ENCODE measurements at places on chromosomes 2 and 18. TPM values are rescaled to one million over a fixed set of nuclear protein-coding genes. Genes with fewer than 3 reads are reported as not detected.

DNA sequence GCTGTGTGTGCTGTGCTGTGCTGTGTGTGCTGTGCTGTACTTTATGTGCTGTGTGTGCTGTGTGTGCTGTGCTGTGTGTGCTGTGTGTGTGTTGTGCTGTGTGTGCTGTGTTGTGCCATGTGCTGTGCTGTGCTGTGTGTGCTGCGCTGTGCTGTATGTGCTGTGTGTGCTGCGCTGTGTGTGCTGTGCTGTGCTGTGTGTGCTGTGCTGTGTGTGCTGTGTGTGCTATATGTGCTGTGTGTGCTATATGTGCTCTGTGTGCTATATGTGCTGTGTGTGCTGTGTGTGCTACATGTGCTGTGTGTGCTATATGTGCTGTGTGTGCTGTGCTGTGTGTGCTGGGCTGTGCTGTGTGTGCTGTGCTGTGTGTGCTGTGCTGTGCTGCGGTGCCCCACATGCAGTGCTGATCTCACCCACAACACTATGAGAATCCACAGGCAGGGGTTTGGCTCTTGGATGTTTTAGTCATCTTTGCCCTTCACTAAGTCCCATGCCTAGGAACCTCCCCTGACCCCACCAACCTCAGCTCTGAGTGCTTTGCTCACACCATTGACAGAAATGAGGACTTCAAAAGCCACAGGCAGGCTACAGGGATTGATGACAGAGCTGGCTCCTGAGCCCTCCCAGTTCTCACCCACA is 30.5 kb upstream of the MAL start:
- no peak overlapping the region for H3K27ac ChIP-seq
- H3K4me1 ChIP-seq = no peaks in the 10 kb centered on the region
- H3K4me3 ChIP-seq = no peak overlapping the region

Gene CNTNAP5
- total RNA-seq = not detected

- H3K36me3 ChIP-seq = no peaks in the 10 kb centered on the region
- no peak overlapping the region for H3K27ac ChIP-seq
- no peaks in the 10 kb centered on the region for H3K27me3 ChIP-seq
Measured at GRCh38 chr2:2701176-2701781, 370.2 kb upstream of the MYT1L start.

- DNase-seq = no peak
- no peaks in the 10 kb centered on the region for H3K27me3 ChIP-seq
- no peak overlapping the region for H3K27ac ChIP-seq
- no peaks in the 10 kb centered on the region for H3K4me1 ChIP-seq
- H3K36me3 ChIP-seq = no peaks in the 10 kb centered on the region
Measured at GRCh38 chr2:109266998-109267854, 138.2 kb downstream of the SH3RF3 start.

- no peaks in the 10 kb centered on the region for H3K36me3 ChIP-seq
- no peak overlapping the region for H3K27ac ChIP-seq
- H3K4me1 ChIP-seq = peaks cover 18% of the 10 kb centered on the region
- H3K27me3 ChIP-seq = no peaks in the 10 kb centered on the region
Measured at GRCh38 chr2:127012215-127012614, 94.7 kb downstream of the BIN1 start.

All from fibroblast of lung (primary cell).